ENCODE measurements at places on chromosomes 6 and 20. TPM values are rescaled to one million over a fixed set of nuclear protein-coding genes. Genes with fewer than 3 reads are reported as not detected.

DNA sequence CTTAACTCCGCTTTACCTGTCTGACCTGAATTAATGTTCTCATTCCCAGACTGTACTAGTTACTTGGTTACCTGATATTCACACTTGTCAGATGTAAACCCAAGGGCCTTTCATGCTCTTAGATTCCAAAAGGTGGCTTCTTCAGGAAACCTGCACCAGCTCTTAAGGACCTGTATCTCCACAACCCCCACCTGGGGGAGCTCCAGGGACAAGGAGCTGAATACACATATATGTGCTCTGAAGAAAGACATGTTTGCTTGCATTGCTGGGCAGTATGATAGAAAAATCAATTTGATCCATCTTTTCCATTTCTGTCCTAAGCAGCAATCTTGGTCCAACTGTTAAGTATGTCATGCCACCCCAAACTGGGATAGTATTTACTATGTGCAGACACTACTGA, 64.8 kb upstream of the POU3F2 start:
- no peak overlapping the region for H3K4me3 ChIP-seq
- no peak overlapping the region for H3K27ac ChIP-seq
- no peaks in the 10 kb centered on the region for H3K36me3 ChIP-seq
- H3K4me1 ChIP-seq = no peaks in the 10 kb centered on the region
- DNase-seq = no peak
- no peaks in the 10 kb centered on the region for H3K27me3 ChIP-seq

Gene TUBB2B
- total RNA-seq = 2.2 TPM

GRCh38 chr20:20201639-20202038, 149.3 kb downstream of the CFAP61 start:
- H3K4me3 ChIP-seq = no peak overlapping the region
- H3K4me1 ChIP-seq = no peaks in the 10 kb centered on the region
- H3K27ac ChIP-seq = no peak overlapping the region
- no peaks in the 10 kb centered on the region for H3K36me3 ChIP-seq

Gene THBD
- total RNA-seq = 96.7 TPM

GRCh38 chr6:142207265-142207877, 60.3 kb downstream of the VTA1 start:
- H3K27ac ChIP-seq = no peak overlapping the region
- H3K4me1 ChIP-seq = no peaks in the 10 kb centered on the region
- no peaks in the 10 kb centered on the region for H3K27me3 ChIP-seq
- peaks cover 6% of the 10 kb centered on the region for H3K36me3 ChIP-seq
- DNase-seq = no peak

Data from right atrium auricular region (tissue), 2 donors.